ENCODE measurements at places on chromosomes 2 and 18. TPM values are rescaled to one million over a fixed set of nuclear protein-coding genes. Genes with fewer than 3 reads are reported as not detected.

The PHLPP1 gene
- 21.4 TPM for total RNA-seq

The CDH7 gene
- total RNA-seq = not detected

The RAMP1 gene
- total RNA-seq = 24.8 TPM

The LRP1B gene
- total RNA-seq = 0.09 TPM

The C18orf54 gene
- total RNA-seq = 3.4 TPM

The COL6A3 gene
- total RNA-seq = 79.5 TPM

The FZD7 gene
- 10.0 TPM for total RNA-seq

The KCNF1 gene
- total RNA-seq = 0.43 TPM

The CTAGE1 gene
- not detected for total RNA-seq

The CNDP1 gene
- not detected for total RNA-seq

The RFTN2 gene
- total RNA-seq = 1.9 TPM

The KIF5C gene
- total RNA-seq = 1.4 TPM

The APCDD1 gene
- total RNA-seq = 5.2 TPM

The CYS1 gene
- 0.37 TPM for total RNA-seq

The GREB1 gene
- 2.0 TPM for total RNA-seq

The GRHL1 gene
- 2.3 TPM for total RNA-seq

The RAD51AP2 gene
- not detected for total RNA-seq

The RAB6C gene
- not detected for total RNA-seq

The UGP2 gene
- total RNA-seq = 519 TPM

The NT5C1B gene
- not detected for total RNA-seq

The CREG2 gene
- 0.12 TPM for total RNA-seq

The ANTXR1 gene
- total RNA-seq = 17.3 TPM

The ITGA6 gene
- 218 TPM for total RNA-seq

The SELENOI gene
- 44.5 TPM for total RNA-seq

The PID1 gene
- 51.2 TPM for total RNA-seq

The CYRIA gene
- total RNA-seq = 2.4 TPM

The FN1 gene
- total RNA-seq = 43.4 TPM

The MYOM1 gene
- total RNA-seq = 9.6 TPM

The INHA gene
- not detected for total RNA-seq

The KCNK3 gene
- 0.79 TPM for total RNA-seq

The FEV gene
- total RNA-seq = 3.9 TPM

All from left colon (tissue), 2 donors.